Right cardiac atrium (tissue), 5 donors: ENCODE measurements at places on chromosomes 12 and 14. TPM values are rescaled to one million over a fixed set of nuclear protein-coding genes. Genes with fewer than 3 reads are reported as not detected.

AJUBA gene
- 6.9 TPM for total RNA-seq

LRCOL1 gene
- total RNA-seq = not detected

PMCH gene
- total RNA-seq = not detected

GRCh38 chr14:89270439-89271227, 146.4 kb downstream of the FOXN3 start:
- DNase-seq = no peak

DNA sequence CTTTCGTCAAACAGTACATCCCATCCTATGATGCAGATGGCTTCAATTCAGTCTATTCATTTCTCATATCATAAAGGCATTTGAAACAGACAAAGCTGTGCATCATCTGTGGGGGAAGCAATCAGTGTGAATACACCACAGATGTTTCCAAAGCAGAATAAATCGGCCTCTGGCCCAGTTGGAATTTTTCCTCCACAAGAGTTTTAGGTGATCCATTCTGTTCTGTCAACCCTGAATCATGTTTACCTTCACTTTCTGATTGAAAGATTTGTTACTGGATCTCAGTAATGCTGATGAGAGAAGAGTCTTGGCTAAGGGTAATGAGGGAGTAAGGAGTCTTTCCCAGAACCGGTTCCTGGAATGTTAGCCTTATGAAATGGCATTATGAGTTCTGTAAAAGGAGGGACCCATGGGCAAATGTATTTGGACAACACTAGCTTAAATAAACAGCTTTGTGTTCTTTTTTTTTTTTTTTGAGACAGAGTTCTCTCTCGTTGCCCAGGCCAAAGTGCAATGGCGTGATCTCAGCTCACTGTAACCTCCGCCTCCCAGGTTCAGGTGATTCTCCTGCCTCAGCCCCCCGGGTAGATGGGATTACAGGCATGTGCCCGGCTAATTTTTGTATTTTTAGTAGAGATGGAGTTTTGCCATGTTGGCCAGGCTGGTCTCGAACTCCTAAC, 62.5 kb downstream of the TPH2 start:
- no peak for DNase-seq

- DNase-seq = no peak
These were observed 84.7 kb downstream of the SAMD4A start for GRCh38 chr14:54651649-54652048.

GRCh38 chr14:49992448-49992847, 99.6 kb downstream of the ARF6 start:
- no peak for DNase-seq

DNA sequence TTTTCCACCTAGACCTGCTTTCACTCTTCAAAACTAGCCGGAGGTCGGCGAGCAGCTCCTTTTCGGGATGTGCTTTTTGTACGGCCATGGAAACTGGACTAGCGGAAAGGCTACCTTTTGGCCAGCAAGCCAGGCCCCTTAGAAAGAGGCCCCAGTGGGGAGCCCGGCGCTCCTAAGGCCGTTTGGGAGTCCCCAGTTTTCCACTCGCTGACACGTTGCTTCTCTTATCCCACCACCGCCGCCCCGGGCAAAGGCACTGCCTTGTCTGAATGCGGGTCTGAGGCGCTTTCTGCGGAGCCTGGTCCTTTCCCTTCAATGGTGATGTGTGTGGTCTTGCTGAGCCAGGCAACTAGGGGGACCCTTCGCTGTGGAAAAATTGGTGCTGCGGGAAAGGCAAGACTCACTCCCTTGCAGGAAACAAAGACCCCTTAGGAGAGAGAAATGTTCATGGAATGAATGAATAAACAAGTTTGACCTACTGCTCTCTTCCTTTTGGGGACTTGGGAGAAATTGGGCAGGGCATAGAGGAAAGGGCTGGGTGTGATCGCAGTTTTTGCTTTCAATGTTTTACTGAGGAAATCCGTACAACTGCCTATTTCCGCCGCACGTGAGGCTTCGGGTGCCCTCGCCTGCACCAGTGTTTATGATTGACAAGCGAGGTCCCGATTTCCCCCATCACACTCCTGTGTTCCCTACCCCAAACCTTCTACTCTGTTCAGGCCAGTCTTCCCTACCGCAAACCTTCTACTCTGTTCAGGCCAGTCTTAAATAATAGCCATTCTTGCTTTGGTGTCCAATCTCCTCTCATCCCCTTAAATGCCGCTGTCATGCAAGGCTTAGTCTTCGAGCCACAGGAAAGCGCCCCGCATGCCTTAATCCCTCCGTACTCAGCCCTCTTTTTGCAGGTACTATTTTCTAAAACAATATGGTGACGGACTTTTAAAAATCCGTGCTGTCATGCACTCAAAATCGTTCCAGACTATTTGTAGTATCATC, 1.0 kb upstream of the SLC38A2 start:
- peak; percentile 63 for DNase-seq

GRCh38 chr12:3698218-3698974, 54.5 kb downstream of the CRACR2A start:
- no peak for DNase-seq

- no peak for DNase-seq
These were observed 68.7 kb downstream of the EID3 start for GRCh38 chr12:104372061-104372720.

DNA sequence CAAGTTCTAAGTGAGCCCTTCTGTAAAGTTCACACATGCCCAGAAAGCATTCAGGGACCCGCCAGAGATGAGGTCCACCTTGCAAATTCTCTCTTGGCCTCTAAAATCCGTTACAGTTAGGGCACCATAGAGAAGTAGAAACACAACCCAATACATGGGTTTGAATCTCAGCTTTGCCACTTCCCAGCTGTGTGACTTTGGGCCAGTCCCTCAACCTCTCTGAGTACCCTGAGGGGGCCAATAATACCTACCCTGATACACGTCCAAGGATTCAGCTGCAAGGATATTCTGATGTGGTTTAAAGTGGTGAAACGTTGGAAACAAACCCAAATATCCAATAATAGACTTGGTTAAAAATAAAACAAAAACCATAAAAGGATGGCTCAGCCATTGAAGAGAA, 11.7 kb downstream of the LHX5 start:
- no peak for DNase-seq

- no peak for DNase-seq
These were observed 523.2 kb upstream of the CCDC196 start for GRCh38 chr14:65962952-65963351.

DNA sequence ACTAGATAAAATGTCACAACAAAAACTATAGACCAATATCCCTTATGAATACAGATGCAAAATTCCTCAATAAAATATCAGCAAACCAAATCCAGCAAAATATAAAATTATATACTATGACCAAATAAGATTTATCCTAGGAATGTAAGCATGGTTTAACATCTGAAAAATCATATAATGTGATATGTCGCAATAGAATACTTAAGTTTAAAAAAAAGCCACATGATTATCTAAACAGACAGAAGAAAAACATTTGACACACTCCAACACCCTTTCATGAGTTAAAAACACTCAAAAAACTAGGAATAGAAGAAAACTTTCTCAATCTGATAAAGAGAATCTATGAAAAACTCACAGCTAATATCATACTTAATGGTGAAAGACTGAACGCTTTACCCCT, 20.3 kb downstream of the ANGEL1 start:
- DNase-seq = no peak
